Activated CD8-positive, alpha-beta T cell treated with anti-CD3 and anti-CD28 coated beads, Interleukin-2, amount 10 ng/mL, durations not matched to agents 7 days and 5 days (primary cell): ENCODE measurements at places on chromosomes 4 and X.

- peaks cover 39% of the 10 kb centered on the region for H3K27me3 ChIP-seq
- no peaks in the 10 kb centered on the region for H3K36me3 ChIP-seq
- DNase-seq: no peak
- peak overlapping the region; percentile 62 for H3K4me3 ChIP-seq
Measured at GRCh38 chr4:40750461-40751258, 905 bp downstream of the NSUN7 start.

DNA sequence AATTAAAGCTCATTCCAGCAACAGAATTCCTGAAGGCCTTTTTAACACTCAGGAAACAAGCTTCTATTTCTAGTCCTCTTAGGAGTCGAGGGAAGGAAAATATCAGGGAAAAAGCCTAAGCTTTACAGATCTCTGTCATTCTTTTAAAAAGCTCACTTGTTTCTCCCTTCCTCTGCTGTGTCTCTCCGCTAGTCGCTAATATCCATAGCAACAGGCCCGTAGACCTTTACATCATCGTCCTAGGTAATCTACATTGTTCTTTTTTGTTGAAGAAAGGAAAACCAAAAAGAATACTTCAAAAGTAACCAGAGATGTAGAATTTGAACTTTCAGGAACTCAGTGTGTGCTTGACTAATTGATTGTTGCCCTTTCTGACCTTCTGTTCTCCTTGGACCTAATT is 45.9 kb upstream of the MTMR1 start:
- H3K4me3 ChIP-seq: no peak overlapping the region
- H3K4me1 ChIP-seq: peaks cover 5% of the 10 kb centered on the region
- H3K36me3 ChIP-seq: peaks cover 41% of the 10 kb centered on the region
- H3K27ac ChIP-seq: no peak overlapping the region
- no peaks in the 10 kb centered on the region for H3K27me3 ChIP-seq
- DNase-seq: no peak

DNA sequence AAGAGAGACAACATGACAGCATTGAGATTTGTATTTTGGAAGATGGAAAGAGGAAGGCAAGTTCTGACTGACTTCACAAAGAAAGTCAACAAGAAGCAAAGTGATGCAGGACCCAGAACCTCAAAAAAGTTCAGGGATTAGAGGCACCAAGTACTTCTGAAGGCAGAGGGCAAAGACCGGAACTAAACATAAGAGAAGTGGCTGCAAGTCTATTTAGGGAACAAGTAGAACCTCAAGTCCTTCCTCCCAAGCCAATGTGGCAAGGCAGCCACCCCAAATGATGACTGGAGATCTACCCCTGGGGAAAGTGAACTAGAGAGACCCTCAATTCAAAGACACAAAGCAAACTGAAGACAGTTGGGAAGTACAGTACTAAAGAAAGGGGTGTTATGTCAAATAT is 46.6 kb downstream of the SLC39A8 start:
- H3K4me3 ChIP-seq: no peak overlapping the region
- H3K27ac ChIP-seq: no peak overlapping the region
- no peaks in the 10 kb centered on the region for H3K4me1 ChIP-seq
- H3K36me3 ChIP-seq: peaks cover 30% of the 10 kb centered on the region

GRCh38 chrX:29233592-29234183 is 646.4 kb downstream of the IL1RAPL1 start:
- no peaks in the 10 kb centered on the region for H3K36me3 ChIP-seq
- H3K27ac ChIP-seq: no peak overlapping the region
- no peak for DNase-seq

- no peak overlapping the region for H3K27ac ChIP-seq
- H3K27me3 ChIP-seq: peaks cover 4% of the 10 kb centered on the region
- H3K4me3 ChIP-seq: no peak overlapping the region
- no peak for DNase-seq
- H3K4me1 ChIP-seq: no peaks in the 10 kb centered on the region
Measured at GRCh38 chr4:155772459-155773195, 13.8 kb downstream of the GUCY1B1 start.

DNA sequence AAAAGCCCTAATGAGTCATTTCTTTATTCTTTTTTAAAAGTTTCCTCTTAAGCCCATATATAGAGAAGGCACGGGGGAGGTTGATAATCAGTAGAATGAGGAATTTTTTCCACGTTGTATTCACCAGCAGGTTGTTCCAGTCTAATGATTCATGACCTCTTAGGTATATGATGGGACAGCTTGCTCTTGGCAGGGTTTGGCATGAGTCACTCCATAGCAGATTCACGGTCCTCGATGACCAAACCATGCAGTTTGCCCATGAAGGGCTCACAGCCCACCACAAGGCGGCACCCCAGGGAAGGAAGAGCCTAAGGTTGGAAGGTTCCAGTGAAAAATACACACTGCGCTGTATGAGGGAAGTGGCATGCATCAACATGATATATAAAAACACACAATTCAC is 623.8 kb upstream of the DIPK2B start:
- no peak overlapping the region for H3K4me3 ChIP-seq
- no peak overlapping the region for H3K27ac ChIP-seq
- DNase-seq: peak; percentile 23
- H3K36me3 ChIP-seq: peaks cover 14% of the 10 kb centered on the region
- H3K4me1 ChIP-seq: peaks cover 4% of the 10 kb centered on the region

GRCh38 chr4:77072195-77072753 is 3.5 kb downstream of the CCNI start:
- peaks cover 46% of the 10 kb centered on the region for H3K4me1 ChIP-seq
- peak overlapping the region; percentile 25 for H3K4me3 ChIP-seq
- peaks cover 32% of the 10 kb centered on the region for H3K36me3 ChIP-seq
- no peak for DNase-seq
- no peaks in the 10 kb centered on the region for H3K27me3 ChIP-seq
- no peak overlapping the region for H3K27ac ChIP-seq

DNA sequence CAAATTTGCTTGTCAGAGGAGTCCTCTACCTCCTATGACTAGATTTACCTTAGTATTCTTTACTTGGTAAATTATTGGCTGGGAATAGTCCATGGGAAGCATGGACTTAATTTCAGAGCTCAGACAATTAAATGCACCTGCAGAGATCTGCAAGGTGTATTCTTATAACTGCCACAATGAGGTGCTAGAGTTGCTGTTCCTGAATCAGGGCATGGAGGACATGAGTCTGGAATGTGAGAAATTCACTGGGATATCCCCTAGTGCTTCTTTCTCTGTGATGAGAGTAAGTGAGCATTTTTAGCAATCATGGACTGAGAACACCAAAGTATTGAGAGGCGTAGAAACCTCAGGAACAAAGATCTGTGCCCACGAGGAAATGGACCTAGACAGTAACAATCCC is 32.9 kb upstream of the GRID2 start:
- DNase-seq: no peak
- no peaks in the 10 kb centered on the region for H3K27me3 ChIP-seq
- H3K36me3 ChIP-seq: no peaks in the 10 kb centered on the region
- H3K4me1 ChIP-seq: no peaks in the 10 kb centered on the region
- no peak overlapping the region for H3K4me3 ChIP-seq

DNA sequence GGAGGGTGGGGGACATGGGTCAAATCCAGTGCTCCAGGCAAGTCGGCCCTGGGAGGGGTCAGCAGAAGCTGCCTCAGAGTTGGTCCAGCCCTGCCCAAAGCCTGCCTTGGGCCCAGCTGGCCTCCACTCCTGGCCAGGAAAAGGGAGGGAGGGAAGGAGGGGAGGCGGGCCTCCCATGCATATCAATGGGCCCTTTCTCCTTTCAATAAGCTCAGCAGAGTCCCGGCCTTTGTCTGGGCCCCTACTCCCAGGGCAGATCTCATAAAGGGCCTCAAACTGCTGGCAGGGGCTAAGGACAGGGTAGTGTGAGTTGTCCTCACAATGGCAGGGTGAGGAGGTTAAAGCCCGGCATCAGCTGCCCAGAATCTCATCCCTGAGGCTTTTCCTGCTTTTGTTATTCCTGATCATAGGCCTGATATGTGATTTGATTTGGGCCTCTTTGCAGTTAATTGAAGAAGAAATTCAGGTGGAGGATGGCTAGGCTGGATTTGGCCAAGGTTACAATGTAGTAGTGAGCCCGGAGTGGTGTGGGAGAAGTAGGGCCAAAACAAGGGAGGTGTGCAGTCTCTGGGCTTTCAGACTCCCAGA is 121.1 kb upstream of the ATP6AP2 start:
- H3K4me1 ChIP-seq: no peaks in the 10 kb centered on the region
- no peak for DNase-seq
- H3K27me3 ChIP-seq: peaks cover 8% of the 10 kb centered on the region

GRCh38 chr4:40333921-40334352 is 1.2 kb upstream of the CHRNA9 start:
- no peak overlapping the region for H3K4me3 ChIP-seq
- peaks cover 8% of the 10 kb centered on the region for H3K27me3 ChIP-seq
- H3K36me3 ChIP-seq: no peaks in the 10 kb centered on the region
- no peak overlapping the region for H3K27ac ChIP-seq

DNA sequence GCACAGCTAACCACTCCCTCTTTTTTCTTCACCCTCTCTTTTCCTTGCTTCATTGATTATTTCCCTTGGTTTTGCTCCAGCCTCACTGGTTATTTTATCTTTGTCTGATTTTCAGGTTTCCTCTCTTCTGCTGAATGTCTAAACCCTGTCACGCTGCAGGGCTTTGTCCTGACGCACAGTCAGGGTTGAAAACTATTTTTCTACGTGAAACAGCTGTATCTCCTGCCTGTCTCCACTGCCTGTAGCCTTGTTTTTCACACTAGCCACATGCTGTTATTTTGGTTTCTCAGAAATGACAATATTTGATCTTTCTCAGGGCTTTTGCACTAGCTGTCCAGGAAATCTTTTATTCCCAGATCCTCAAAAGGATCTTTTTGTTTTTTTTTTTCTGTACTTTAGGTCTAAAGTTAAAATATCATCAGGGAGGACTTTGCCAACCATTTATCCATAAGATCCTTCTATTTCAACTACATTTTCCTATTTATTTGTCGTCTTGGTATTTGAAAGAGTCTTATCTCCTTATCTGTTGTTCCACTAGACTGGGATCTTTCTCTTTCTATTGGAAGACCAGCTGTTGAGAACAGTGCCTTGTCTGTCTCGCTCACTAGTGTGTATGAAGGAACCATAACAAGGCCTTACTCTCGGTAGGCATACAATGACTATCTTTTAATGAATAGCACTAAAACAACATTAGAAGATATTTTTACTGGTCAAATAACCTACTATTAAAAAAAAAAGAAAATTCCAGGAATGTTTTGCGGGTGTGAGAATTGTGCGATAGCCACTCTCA is 164.3 kb downstream of the PDHA2 start:
- no peaks in the 10 kb centered on the region for H3K4me1 ChIP-seq
- DNase-seq: no peak
- H3K27me3 ChIP-seq: no peaks in the 10 kb centered on the region
- H3K27ac ChIP-seq: no peak overlapping the region

GRCh38 chr4:159487284-159487747 is 384.4 kb downstream of the RAPGEF2 start:
- no peaks in the 10 kb centered on the region for H3K36me3 ChIP-seq
- peak; percentile 47 for DNase-seq
- H3K4me3 ChIP-seq: no peak overlapping the region
- peaks cover 5% of the 10 kb centered on the region for H3K4me1 ChIP-seq

DNA sequence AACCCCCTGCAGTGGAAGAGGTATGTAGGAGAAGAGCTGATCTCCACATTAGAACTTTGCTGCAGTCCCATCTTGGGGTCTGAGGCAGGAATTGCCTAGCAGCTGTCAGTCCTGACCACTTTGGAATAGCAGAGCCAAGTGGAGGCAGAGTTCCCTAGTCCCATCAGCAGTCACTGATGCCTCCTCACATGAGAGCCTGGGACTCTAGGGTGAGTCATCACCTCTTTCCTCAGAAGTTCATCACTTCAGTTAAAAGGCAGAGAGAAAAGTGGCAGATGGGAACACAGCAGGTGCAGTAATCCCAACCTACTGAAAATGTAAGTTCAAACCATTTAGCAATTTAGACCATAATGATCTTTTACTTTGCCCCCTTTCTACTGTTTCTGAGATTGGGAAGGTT is 73.9 kb upstream of the MED14 start:
- no peaks in the 10 kb centered on the region for H3K36me3 ChIP-seq
- H3K4me3 ChIP-seq: no peak overlapping the region
- no peak overlapping the region for H3K27ac ChIP-seq
- no peaks in the 10 kb centered on the region for H3K27me3 ChIP-seq

- H3K4me3 ChIP-seq: no peak overlapping the region
- no peaks in the 10 kb centered on the region for H3K27me3 ChIP-seq
- no peaks in the 10 kb centered on the region for H3K36me3 ChIP-seq
Measured at GRCh38 chr4:86818841-86819240, 30.3 kb downstream of the SLC10A6 start.

GRCh38 chr4:168917138-168917779 is 92.8 kb downstream of the CBR4 start:
- H3K36me3 ChIP-seq: no peaks in the 10 kb centered on the region
- peaks cover 1% of the 10 kb centered on the region for H3K27me3 ChIP-seq
- H3K4me3 ChIP-seq: no peak overlapping the region
- DNase-seq: no peak

GRCh38 chrX:5163663-5164062 is 1065.0 kb downstream of the NLGN4X start:
- no peaks in the 10 kb centered on the region for H3K36me3 ChIP-seq
- H3K4me1 ChIP-seq: no peaks in the 10 kb centered on the region
- no peak overlapping the region for H3K27ac ChIP-seq
- no peak overlapping the region for H3K4me3 ChIP-seq

DNA sequence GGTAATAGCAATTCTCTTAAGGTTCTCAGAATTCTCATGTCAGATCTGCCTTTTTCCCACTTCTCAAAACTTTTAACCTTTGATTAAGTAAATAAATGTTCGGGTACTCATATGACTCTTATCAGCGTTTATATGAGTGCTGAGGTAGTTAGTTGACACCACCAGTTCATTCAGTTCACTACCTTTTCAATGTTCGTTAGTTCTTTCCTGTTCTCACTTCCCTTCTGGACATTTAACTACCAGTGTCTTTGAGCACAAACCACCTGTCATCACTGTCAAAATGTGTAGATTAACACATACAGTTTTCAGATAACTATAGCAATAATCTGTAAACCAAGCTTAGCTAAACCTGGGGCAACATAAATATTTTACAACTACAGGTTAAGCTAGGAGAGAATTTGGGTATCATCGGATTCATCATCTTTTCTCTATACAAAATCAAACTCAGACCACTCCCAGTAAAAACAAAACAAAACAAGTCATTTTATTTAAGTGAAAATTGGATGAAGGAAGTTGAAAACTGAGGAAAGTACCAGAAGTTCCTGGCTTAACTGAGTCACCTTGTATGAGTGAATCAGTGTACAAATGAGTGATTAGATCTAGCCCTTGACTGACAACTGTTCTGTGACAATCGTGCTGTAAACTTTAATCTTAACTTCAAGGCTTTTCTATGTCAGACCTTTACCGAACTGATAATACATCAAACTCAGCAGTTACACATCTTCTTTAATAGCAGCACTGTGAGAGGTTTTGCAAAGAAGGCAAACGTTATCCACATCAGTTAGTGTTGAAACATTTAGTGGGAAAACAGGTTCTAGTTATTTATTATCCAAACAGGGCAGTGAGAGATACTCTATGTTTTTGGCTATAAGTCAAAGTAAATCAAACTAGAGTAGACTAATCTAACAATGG is 41.9 kb downstream of the ARHGEF38 start:
- H3K36me3 ChIP-seq: no peaks in the 10 kb centered on the region
- DNase-seq: no peak
- no peak overlapping the region for H3K4me3 ChIP-seq
- no peak overlapping the region for H3K27ac ChIP-seq
- H3K4me1 ChIP-seq: no peaks in the 10 kb centered on the region
